ENCODE measurements at places on chromosomes 12 and 14.
A peak's percentile ranks its signal among the peaks of the same experiment; 100 is the strongest.

GRCh38 chr12:1911598-1912575, 6.6 kb downstream of the CACNA2D4 start:
- DNase-seq: no peak

DNA sequence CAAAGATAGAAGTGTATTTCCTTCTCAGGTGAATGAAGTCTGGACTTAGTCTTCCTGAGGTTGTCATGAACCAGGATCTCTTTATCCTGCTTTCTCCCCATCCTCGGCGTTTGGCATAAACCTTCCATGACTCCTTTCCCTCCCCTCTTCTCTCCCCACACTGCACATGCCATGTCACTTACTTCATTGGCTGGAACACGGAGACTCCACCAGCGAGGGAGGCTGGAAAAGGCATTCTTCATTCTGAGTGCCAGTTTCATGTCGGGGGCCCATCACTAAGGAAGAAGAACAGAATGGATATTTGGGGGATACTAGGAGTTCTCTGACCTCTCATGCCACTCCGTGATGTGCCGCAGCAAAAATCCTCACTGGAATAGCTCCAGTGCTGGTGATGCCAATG, 105.6 kb downstream of the VCPKMT start:
- DNase-seq: no peak

DNA sequence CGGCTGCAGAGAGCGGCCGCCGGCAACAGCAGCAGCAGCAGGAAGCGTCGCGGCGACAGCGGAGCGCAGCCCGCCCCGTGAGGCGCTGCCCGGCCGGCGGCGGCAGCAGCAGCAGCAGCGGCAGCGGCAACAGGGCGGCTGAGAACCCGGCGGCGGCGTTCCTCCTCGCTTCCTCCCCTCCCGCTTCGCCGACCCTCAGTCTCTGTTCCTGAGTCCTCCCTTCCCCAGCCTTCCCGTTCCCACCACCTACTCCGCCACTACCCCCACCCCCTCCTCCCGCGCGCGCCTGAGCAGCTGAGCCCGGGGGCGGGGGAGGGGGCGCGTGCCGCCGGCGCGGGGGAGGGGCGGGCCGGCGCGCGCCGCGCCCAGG, 310 bp downstream of the BICDL1 start:
- no peak for DNase-seq

DNA sequence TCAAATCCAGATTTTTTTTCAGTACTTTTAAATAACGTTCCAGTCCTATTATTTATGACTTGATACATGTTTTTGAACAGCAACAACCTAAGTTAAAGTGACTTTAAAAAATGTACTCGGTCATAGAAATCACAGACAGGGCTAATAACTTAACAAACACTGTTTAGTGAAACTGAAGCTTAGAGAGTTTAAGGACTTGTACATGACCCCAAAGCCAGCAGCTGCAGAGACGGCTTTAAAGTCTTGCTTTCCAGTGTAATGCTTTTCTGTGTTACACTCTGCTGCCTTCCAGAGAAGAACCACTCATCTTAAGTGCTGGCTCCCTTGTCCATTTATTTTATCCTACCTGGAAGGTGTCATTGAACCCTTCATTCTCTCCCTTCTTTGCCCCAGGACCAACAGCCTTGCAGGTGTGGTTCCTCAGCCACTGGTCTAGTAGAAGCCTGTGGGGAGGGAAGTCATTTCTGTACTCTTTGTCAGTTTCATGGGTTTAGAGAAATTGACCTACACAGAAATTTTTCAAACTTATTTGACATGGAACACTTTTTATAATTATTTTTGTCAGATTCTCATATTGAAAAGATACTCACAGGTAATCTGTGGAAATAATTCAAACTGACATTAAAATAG, 60.9 kb downstream of the NAV3 start:
- DNase-seq: no peak

GRCh38 chr12:11896417-11896929, 174.3 kb upstream of the BCL2L14 start:
- DNase-seq: no peak

GRCh38 chr14:32633224-32633859, 304.2 kb downstream of the AKAP6 start:
- DNase-seq: peak; percentile 37

DNA sequence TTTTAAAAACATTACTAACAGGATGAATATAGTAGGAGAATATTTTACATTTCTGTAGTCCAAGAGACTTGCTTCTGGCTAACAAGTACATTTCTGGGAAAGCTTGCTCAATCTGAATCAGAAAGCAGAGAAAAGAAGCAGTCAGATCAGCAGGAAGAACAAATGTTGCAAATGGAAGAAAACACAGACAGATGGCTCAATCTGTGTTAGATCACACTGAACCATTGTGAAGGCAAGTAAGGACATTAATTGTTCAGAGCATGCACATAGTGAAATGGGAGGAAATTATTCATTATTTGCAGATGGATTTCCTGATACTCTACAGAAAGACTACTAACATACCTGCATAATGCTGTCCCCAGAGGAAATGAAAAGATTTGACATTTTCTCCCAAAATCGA, 65.2 kb upstream of the CNOT2 start:
- no peak for DNase-seq

DNA sequence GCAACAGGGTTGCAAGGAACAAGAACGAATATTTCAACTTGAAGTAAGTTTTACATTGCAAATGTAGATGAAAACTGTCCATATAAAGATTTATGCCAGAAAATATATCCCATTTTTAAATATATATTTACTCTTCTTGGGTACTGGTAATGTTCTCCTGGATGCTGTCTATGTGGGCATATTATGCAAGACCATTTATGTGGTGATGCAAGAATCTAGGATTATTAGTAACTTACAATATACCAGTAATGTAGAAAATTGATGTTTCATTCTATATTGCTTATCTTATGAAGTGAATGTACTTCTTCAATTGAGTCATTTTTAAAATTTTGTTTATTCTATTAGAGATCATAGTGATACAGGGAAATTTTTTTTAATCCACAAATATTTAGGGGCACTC, 25.1 kb downstream of the FGFR1OP2 start:
- DNase-seq: no peak

GRCh38 chr14:89884761-89885160, 69.8 kb downstream of the EFCAB11 start:
- no peak for DNase-seq

DNA sequence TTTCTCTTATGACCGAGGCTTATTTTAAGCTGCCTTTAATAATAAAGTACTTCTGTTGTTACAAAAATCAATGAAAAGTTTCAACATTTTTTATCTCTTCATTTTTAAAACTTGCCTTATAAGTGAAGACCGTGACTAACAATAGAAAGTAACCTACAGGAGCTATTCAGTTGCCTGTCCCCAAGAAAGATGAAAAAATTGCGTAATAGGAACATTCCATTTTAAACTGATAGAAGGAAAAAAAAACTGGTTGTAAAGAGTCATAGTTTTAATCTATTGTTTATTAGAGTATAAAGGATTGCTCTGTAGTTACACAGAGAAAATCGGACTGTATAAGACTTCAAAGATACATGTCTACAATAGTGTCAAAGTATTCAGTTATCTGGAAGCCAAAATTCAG, 83.3 kb downstream of the DAAM1 start:
- no peak for DNase-seq

- DNase-seq: peak; percentile 87
Measured at GRCh38 chr12:106126441-106127337, 12.1 kb downstream of the NUAK1 start.

- DNase-seq: peak; percentile 55
Measured at GRCh38 chr12:12718853-12719252, 1.7 kb downstream of the CDKN1B start.

DNA sequence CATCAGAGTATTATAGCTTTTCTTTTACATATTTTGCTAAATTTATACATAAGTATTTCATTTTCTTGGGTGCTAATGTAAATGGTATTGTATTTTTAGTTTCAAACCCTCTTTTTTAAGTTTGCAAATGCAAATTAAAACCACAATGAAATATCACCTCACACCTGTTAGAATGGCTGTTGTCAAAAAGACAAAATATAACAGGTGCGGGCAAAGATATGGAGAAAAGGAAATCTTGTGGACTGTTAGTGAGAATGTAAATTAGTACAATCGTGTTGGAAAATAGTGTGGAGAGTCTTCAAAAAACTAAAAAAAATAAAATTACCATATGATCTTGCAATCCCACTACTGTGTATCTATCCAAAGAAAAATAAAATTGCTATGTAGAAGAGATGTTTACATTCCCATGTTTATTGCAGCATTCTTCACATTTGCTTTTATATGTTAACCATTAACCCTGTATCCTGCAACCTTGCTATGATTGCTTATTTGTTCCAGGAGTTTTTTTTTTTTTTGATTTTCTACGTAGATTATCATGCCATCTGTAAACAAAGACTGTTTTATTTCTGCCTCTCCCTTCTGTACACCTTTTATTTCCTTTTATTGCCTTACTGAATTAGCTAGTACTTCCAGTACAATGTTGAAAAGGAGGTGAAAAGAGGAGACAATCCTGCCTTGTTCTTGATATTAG, 405.4 kb upstream of the MIS18BP1 start:
- no peak for DNase-seq

DNA sequence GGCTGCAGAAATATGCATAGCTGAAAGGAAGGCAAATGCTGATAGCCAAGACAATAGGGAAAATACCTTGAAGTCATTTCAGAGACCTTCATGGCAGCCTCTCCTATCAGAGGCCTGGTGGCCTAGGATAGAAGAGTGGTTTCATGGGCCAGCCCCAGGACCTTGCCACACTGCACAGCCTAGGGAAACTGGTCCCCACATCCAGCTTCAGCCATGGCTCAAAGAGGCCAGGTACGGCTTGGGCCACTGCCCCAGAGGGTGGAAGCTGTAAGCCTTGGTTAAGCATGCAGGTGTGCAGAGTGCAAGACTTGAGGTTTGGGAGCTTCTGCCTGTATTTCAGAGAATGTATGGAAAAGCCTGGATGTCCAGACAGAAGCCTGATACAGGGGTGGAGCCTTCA, 101.0 kb upstream of the KITLG start:
- no peak for DNase-seq
